DMS79 treated with DMSO at 0.1 percent for 48 hours (cell line): ENCODE measurements at places on chromosomes 5 and 9.
A peak's percentile ranks its signal among the peaks of the same experiment; 100 is the strongest.

GRCh38 chr9:3040761-3041160 lies 196.9 kb upstream of the PUM3 start:
- no peak for DNase-seq

DNA sequence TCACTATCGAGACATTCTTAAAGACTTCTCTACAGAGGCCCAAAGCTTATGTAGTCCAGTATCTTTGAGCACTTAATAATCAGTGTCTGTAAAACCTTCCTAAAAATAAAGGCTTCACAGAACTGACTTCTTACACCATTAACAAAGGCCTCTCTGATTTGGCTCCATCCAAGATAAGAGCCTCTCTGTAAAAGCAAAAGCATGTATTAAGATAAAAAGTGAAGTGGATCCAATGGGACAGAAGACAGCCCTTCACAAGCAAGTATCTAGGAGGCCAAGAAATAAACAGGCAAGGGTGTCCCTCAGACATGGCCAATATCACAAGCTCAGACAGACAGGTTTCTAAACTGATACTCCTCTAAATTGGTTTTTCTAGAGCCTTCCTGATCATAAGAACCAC lies 11.9 kb downstream of the LHFPL2 start:
- DNase-seq, result no peak

- DNase-seq, result peak; percentile 63
Observed at GRCh38 chr5:112757468-112758208, 20.0 kb downstream of the APC start.

GRCh38 chr9:109139851-109140250 lies 20.1 kb upstream of the TMEM245 start:
- DNase-seq, result no peak

DNA sequence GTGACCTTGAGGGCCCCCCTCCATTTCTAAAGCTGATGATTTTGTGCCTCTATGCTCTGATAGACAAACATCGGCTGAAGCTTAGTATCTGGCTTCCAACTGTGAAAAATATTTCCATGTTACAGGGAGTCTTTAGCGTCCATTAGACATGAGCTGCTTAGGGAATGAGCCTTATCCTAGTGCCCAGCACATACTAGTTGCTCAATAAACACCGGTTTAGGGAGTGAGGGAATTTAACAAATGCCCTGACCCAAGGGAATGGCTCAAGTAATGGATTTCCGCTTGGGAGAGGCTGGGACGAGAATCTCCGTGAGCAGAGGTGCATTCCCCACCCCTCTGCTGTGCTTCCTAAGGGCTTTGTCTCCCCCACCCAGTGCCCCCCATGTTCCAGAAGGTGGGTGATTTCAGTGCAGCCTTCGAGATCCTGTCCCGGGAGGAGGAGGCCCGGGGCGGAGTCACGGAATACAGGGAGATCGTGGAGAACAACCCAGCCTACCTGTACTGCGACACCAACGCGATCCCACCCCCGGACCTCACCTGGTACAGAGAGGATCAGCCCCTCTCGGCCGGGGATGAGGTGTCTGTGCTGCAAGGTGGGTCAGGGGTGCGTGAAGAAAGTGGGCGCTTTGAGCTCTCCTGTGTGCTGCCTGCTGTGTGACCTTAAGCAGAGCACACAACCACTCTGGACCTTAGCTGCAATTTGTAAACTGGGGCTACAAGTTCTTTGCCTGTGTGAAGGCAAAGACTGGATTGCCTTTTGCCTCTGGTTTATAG lies 65.7 kb upstream of the ASS1 start:
- no peak for DNase-seq

GRCh38 chr5:163163858-163164257 lies 273.5 kb upstream of the CCNG1 start:
- DNase-seq, result no peak

DNA sequence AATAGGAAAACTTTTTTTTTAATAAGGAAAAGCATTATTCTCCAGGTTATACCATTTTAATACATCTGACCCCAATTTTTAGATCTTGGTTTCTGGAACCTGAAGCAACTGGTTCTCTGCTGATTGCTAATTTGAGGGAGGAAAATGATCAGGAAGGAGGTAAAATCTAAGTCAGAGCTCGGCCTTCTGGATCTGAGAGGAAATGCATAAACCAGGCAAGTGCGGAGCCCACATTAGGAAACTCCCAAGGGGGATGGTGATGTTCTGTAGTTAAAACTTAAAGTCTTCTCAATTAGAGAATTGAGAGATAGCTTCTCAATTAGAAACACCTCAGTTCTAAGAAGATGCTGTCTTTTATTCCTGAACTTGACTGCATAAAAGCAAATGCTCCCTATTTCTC lies 113.5 kb downstream of the TSSK1B start:
- DNase-seq, result no peak

DNA sequence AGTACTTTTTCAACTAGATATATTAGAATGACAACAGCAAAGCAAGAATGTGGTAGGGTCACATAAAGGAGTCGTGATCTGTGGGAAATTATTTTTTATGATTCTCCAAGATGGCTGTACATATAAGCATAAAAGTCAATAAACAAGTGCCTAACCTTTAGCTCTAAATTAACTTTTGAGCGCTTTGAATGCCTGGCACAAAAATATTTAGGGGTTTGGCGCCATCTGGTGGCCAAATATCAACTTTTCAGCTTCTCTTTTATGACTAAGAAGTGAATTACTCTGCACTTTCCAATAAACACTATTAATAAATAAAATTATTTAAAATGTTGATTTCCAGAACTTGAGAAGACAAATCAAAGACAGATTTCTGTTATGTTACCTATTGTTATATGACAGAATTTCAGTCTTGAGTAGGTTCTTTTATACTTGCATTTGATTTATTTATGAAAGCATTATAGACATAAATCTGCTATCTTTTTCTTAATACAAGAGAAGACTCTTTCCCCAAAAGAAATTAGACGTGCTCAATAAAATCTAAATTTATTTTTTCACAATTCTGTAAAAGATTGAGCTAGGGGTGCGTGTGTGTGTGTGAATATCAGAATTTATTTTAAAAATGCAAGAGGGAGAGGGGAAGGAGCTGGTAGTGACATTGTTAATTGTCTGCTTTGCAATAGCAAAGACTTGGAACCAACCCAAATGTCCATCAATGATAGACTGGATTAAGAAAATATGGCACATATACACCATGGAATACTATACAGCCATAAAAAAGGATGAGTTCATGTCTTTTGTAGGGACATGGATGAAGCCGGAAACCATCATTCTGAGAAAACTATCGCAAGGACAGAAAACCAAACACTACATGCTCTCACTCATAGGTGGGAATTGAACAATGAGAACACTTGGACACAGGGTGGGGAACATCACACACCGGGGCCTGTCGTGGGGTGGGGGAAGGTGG lies 36.7 kb upstream of the ARRDC3 start:
- no peak for DNase-seq

DNA sequence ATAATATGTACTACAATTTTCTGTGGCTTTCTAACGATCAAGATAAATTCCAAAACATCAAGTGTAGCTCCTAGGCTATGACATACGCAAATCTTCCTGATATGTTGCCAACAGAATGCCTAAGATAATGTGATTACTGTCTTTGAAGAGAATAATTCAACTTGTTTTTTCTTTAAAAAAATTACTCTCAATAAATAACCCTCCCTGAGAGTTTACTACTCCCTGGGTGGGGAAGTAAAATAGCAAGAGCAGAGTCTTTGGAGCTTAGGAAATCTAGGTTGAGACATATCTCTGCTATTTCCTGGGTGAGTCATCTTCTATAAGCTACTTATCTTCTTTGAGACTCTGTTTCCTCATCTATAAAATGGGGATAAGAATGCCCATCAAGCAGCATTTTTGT lies 201.2 kb downstream of the ACTL7B start:
- DNase-seq, result no peak

DNA sequence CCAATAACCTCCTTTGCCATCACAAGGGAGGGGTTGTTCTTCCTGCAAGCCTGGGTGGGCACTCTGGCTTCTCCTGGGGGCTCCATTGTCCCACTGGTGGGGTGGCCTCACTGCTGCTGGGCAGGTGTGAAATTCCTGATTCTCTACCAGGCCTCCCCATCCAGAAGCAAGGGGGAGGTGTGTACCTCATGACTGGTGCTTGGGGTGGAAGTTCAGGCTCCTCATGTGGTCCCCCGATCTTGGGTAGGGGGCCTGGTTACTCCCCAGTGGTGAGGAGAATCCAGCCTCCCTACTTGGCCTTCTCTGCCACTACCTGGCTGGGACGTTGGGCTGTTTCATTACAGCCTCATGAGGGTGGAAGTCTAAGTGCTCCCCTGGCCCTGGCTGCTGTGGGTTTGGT lies 433.9 kb downstream of the IRX2 start:
- no peak for DNase-seq

DNA sequence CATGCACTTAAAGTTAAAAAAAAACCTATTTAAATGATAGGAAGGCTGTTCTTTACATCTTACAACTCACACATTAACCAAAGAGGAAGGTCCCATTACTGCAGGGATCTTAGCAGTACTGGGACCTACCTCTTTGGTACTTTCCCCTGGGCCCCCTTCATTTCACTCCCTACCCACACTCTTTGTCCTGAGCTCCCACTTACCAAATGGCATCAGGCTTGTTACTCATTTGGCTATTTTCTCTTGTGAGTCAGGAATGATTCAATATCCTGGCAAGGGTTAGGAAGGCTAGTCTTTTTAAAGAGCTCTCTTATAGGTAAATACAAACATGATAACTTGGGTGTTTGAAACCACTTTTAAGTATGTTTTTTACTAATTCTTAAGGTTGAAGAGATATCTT lies 117.4 kb upstream of the ELL2 start:
- no peak for DNase-seq
